Keratinocyte (primary cell): ENCODE measurements at places on chromosomes 12 and 14.

DNA sequence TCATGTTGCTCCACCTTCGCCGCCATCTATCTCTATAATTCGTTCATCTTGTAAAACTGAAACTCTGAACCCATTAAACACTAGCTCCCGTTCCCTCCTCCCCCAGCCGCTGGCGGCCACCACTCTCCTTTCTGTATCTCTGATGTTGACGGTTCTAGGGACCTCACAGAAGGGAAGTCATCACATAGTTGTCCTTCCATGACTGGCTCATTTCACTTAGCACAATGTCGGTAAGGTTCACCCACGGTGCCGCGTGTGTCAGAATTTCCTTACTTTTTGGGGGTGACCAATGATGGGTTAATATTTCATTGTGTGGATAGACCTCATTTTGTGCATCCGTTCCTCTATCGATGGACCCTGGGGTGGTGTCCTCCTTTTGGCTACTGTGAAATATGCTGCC, 2.0 kb upstream of the CACNA2D4 start:
- no peak overlapping the region for H3K4me3 ChIP-seq
- no peak overlapping the region for H3K27ac ChIP-seq
- no peaks in the 10 kb centered on the region for H3K36me3 ChIP-seq
- H3K4me1 ChIP-seq: no peaks in the 10 kb centered on the region
- peaks cover 49% of the 10 kb centered on the region for H3K27me3 ChIP-seq

- H3K4me1 ChIP-seq: no peaks in the 10 kb centered on the region
- no peak overlapping the region for H3K27ac ChIP-seq
- H3K4me3 ChIP-seq: no peak overlapping the region
- no peaks in the 10 kb centered on the region for H3K27me3 ChIP-seq
- H3K36me3 ChIP-seq: no peaks in the 10 kb centered on the region
These were observed 128.2 kb upstream of the NOS1 start for GRCh38 chr12:117489671-117490070.

DNA sequence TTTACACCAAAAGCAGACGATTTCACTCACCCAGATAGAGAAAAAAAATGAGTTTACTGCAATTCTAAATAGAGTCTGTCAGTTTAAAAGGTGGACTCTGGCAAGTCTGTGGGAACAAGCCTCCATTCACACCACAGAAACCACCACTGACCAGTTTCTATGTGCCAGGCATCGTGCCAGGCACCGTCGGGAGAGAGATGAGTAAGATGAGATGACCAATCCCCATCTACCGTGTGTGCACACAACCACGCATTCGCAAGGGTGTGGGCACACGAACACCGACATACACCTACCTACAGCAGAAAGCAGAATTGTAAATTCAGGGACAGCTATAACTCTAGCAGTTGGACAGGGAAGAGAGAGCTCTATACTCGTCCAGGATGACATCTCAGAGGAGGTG, 58.3 kb downstream of the PRIMA1 start:
- no peak overlapping the region for H3K27ac ChIP-seq
- H3K4me1 ChIP-seq: no peaks in the 10 kb centered on the region
- H3K27me3 ChIP-seq: no peaks in the 10 kb centered on the region
- H3K36me3 ChIP-seq: no peaks in the 10 kb centered on the region

GRCh38 chr12:63766498-63766897, 13.2 kb upstream of the RXYLT1 start:
- H3K27ac ChIP-seq: no peak overlapping the region
- no peaks in the 10 kb centered on the region for H3K4me1 ChIP-seq
- no peaks in the 10 kb centered on the region for H3K36me3 ChIP-seq
- no peak overlapping the region for H3K4me3 ChIP-seq
